SW 1271 (cell line): ENCODE measurements at places on chromosomes 13 and 19.

DNA sequence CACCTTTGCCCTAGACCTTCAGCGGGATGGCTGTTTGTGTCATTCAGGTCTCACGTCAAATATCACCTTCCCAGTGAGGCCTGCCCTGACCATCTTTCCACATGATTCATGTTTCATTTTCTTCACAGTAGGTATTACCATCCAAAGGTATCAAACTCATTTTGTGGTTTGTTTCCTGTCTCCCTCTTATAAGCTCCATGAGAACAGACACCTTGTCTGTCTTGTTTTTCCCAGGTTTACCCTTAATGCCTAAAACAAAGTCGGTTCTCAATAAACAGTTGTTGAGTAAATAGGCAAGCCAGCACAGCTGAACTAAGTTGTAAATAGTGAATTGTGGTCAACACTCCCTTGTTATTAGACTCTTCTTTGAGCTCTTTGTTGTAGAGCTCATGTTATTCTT lies 122.6 kb upstream of the GJB6 start:
- DNase-seq, result no peak

DNA sequence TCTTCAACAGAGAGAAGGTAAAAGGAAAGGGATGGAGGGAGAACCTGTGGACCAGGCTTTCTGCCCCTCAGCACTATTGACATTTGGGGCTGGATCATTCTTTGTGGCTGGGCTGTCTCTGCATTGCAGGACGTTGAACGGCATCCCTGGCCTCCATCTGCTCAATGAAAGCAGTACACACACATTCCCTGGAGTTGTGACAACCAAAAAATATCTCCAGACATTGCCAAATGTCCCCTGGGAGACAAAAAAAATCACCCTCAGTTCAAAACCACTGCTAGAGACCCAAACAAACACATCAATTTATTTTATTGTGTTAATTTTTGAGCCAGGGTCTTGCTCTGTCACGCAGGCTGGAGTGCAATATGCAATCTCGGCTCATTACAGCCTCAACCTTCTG lies 43.3 kb downstream of the INSR start:
- DNase-seq, result no peak

DNA sequence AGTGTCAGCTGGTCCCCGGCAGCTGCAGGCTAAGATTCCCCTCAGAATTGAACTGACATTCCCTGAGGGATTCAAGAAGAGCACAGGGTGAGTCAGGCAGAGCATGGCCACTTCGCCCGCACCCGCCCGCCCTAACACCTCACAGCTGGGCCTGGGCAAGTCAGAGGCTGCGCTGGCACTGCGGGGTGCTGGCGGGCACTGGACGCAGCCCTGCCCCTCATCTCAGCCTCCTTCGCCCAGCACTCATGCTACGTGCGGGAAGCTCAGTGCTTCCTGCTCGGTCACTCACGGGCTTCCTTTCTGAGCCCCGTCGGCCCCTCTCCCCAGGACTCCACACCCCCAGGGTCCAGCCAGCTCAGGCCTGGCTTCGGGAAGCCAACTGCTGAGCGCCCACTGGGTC lies 56.9 kb downstream of the MLLT1 start:
- no peak for DNase-seq

- peak; percentile 36 for DNase-seq
Observed at GRCh38 chr19:45162608-45163143, 1.9 kb upstream of the NKPD1 start.

DNA sequence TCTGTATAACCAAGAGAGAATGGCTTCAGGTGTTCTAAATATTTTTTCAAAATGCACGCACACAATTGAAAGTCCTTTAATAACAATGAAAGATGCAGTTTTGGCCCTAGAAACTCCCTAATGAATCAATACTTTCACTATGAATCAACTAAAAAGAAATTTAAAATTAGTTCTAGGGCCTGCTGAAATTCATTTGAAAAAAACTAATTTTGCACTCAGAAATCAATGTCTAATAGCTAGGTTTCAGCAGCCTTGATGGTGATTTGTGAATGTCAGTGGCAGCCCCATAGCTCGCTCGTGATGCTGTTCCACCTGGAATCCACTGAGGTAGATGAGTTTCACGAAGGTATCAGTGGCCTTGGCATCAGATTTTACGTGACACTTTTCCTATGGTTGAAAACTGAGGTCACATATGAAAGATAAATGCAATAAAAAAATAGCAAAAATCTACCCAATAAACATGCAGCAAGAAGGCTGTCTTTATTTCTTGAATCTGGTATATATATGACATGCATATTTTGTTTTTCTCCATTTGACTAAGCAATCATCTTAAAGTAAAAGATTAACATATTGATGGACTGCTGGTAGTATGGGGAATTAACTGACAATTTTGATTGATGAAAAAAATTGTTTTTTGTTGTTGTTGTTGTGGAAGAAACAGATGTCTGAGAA lies 141.0 kb downstream of the AKAP11 start:
- DNase-seq, result no peak

- DNase-seq, result no peak
Observed at GRCh38 chr13:63279136-63279535, 1863.5 kb upstream of the PCDH20 start.

- no peak for DNase-seq
Observed at GRCh38 chr13:46372071-46372470, 15.0 kb downstream of the RUBCNL start.

DNA sequence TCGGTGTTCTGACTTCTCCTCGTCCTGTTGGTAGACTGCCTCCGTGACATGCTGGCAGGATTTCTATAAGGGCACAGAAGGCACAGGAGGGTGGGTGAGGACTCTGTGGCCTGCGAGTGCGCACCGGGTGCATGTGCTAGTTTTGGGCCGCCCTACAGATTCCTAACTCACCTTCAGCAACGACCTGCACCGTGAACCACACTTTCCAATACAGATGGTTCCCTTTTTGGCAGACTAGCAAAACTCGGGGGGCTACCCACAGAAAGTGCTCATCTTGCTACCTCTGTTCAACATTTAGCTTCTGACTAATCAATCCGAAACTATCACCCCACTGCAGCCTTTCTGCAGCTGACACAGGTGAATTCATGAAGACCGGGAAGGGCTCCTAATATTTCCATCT lies 14.1 kb upstream of the AMER2 start:
- DNase-seq, result no peak

- no peak for DNase-seq
Observed at GRCh38 chr13:95793018-95793555, 116.1 kb downstream of the DNAJC3 start.

DNA sequence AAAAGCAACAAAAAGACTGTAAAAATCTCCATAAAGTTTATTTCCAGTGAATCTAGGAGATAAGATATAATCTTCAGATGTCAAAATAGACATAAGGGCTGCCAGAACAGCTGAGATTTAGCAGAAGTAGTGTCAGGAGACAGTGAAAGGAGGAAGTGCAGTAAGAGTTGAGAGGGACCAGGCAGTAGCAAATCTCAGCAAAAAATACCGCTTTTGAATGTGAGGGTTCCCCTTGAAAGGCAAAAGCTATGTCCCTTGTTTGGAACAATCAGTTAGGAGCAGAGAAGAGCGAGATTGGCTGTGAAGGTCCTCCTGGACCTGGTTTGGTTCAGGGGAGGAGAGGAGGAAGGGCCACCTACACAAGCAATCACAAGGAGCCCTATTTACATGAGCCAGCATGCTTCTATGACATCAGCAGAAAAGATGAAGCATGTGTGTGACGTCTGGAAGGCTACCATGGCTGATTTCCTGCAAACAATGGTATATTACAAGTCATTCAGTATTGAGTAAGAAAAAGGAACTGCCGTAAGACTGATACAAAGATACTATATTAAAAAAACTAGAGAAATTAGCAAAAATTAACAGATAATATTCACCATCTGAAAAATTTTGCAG lies 98.9 kb upstream of the SIAH3 start:
- DNase-seq, result no peak

DNA sequence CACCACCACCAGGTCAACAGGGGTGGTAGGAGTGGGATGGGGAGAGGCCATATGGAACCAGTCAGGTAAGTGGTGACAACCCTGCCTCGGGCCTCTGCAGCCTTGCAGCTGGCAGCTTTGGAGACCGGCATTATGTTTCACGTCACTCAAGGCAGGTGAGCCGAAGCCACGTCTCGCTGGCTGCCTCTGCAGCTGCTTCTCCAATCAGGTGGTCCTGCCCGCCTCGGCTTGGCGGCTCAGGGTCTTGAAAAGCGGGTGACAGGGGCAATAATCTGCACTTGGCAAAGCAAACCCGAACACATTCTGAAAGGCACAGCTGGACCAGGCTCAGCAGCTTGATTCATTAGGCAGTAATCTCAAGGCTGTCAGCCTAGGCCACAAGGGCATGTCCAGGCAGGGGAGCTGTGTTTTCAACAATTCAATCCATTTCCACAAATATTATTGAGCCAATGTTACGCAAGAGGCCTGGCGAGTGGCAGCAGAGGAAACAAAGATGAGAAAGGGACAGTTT lies 77.4 kb upstream of the PCDH8 start:
- DNase-seq, result no peak

GRCh38 chr19:55536366-55536765 lies 567 bp downstream of the SBK2 start:
- DNase-seq, result no peak

- no peak for DNase-seq
Observed at GRCh38 chr13:83865161-83866137, 16.8 kb downstream of the SLITRK1 start.

DNA sequence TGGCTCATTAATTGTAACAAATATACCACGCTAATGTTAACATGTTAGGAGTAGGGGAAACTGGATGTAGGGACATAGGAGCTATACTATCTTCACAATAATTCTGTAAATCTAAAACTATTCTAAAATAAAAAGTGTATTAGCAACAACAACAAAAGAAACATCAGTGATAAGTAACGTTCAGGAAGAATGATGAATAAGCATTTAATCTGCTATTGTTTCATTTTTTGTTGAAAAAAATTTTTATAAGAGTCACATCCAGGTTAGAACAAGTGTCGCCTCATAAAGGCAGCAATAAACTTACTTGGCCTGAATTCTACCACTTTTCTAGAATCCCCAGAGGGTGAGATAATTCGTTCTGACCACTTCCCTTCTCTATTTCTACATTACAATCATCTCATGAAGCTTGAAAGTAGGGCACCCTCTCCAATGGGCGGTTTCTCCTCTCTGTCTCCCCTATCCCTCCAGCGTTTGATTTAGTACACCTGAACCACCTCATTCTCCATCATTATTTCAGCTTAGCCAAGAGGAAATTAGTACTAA lies 253.1 kb upstream of the IPO5 start:
- no peak for DNase-seq

DNA sequence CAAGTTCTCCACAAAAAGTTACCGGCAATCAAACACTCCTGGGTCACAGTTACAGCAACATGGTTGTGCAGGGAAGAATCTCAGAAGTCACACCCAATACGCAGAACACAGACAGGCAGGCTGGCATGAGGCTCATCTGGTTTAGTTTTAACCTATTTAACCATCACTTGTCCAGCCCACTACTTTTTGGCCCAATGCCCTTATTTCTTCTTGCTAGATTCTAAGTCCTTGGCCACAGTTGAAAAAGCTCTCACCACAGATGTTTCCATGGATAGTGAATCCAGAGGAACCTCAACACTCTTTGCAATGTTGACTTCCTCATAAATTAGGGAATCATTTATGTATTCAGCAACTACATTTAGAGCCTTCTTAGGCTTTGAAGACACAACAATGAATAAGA lies 50.7 kb upstream of the FNDC3A start:
- no peak for DNase-seq

GRCh38 chr13:27534108-27534980 lies 84.0 kb upstream of the MTIF3 start:
- no peak for DNase-seq

DNA sequence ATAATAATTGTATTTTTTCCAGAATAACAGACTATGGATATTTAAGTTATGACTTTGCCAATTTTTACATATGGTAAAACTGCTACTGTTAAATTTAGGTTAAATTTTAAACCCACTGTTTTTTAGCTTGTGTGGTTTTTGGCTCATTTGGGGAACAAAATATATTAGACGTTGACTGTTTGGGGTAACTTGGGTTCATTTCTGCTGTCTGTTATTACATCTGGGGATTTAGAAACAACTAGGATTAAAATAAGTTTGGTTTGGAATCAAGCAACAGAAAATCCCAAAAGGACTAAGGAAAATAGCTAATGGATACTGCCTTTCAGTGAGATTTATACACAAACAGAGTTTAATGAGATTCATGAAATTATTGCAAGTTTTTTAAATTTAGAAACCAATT lies 92.9 kb downstream of the ZNF100 start:
- no peak for DNase-seq

- DNase-seq, result no peak
Observed at GRCh38 chr13:73365252-73365651, 306.4 kb downstream of the KLF5 start.

- no peak for DNase-seq
Observed at GRCh38 chr13:112983042-112983305, 14.0 kb downstream of the MCF2L start.

- DNase-seq, result no peak
Observed at GRCh38 chr19:27752530-27753184, 1460.3 kb downstream of the UQCRFS1 start.

- DNase-seq, result no peak
Observed at GRCh38 chr13:51270623-51271415, 48.6 kb downstream of the FAM124A start.

DNA sequence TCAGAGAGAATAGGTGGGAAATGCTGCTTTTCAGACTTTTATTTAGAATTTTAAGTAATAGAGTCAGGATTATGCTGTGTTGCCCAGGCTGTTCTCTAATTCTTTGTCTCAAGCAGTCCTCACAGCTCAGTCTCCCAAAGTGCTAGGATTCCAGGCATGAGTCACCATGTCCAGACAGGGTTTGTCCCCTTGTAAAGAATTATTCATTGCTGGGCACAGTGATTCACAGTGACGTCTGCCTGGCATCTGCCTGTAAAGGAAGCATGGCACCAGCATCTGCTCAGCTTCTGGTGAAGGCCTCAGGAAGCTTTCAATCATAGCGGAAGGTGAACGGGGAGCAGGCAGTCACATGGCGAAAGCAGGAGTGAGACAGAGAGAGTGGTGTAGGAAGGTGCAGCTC lies 17.7 kb downstream of the ZNF763 start:
- DNase-seq, result no peak

- DNase-seq, result no peak
Observed at GRCh38 chr19:4923276-4923747, 14.0 kb downstream of the UHRF1 start.

GRCh38 chr13:98549728-98550317 lies 27.1 kb downstream of the STK24 start:
- no peak for DNase-seq

DNA sequence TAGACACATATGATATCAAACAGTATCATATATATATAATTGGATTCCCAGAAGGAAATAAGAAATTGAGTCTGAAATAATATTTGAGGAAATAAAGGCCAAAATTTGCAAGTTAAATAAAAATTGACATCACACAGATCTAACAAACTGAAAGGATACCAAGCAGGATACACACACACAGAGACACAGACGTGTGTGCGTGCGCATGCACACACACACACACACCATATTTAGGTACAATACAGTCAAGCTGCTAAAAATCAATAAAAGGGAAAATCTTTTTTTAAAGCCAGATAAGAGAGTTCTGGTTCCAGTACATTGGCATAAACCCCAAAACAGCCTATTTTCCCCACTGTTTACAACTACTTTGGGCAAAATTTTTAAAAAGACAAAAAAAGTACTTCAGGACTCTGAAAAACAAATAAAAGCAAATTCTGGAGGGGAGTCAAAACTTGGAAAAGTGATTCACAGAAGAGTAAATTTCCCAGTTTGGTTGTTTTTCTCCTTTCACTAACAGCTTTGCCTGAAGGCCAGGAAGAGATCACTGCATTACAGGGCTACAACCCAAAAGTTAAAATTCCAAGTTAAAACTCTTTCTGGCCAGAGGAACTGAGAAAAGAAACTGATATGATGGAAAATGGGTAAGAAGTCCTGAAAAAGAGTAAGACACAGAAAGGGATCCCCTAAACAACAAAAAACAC lies 16.2 kb downstream of the MYCBP2 start:
- DNase-seq, result no peak

- no peak for DNase-seq
Observed at GRCh38 chr19:40906512-40906911, 24.5 kb upstream of the CYP2A7 start.
